Stimulated activated CD4-positive, alpha-beta T cell treated with anti-CD3 and anti-CD28 coated beads, Interleukin-1b, Interleukin-23, amount 100 ng/mL, for 4 hours (primary cell): ENCODE measurements at places on chromosomes 11 and 22.

DNA sequence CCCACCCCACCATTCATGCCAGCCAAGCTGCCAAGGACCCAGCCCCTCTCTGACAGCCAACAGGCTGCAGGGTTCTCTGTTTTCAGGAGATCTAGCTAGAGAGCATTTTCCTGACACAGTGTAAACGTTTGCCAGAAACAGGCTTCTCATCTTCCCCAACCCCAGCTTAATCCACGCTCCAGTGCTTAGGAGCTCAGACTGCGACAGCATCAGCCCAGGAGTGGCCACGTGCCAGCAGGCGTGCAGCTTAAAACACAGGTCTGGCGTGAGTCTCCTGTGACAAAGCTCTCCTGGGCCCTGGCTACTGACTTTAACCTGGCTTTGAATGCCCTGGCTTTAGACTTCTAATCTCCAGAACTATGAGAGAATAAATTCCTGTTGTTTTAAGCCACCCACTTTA, 66.6 kb downstream of the GALNT18 start:
- DNase-seq: no peak

DNA sequence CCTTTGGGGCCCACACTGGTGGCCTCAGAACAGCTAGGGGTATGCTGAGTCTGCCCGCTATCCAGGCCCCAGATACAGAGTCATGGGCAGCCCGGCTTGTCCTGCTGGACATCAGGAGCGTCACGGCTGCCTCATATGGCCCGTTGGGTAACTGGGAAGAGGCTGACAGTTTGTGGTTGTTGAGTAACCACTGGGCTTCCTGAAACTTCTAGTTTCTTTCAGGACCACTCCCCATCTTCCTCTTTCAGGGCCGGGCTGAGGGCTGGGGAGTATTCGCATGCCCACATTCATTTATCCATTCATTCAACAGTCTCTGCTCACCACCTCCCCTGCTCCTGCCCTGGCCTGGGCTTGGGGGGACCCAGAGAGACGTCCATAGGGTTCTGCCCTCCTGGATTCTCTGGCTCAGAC, 13.4 kb upstream of the P2RY2 start:
- no peak for DNase-seq

- no peak for DNase-seq
These were observed 74.1 kb downstream of the PARVB start for GRCh38 chr22:44098021-44098739.

- no peak for DNase-seq
These were observed 24.0 kb upstream of the GNB1L start for GRCh38 chr22:19878461-19879245.

DNA sequence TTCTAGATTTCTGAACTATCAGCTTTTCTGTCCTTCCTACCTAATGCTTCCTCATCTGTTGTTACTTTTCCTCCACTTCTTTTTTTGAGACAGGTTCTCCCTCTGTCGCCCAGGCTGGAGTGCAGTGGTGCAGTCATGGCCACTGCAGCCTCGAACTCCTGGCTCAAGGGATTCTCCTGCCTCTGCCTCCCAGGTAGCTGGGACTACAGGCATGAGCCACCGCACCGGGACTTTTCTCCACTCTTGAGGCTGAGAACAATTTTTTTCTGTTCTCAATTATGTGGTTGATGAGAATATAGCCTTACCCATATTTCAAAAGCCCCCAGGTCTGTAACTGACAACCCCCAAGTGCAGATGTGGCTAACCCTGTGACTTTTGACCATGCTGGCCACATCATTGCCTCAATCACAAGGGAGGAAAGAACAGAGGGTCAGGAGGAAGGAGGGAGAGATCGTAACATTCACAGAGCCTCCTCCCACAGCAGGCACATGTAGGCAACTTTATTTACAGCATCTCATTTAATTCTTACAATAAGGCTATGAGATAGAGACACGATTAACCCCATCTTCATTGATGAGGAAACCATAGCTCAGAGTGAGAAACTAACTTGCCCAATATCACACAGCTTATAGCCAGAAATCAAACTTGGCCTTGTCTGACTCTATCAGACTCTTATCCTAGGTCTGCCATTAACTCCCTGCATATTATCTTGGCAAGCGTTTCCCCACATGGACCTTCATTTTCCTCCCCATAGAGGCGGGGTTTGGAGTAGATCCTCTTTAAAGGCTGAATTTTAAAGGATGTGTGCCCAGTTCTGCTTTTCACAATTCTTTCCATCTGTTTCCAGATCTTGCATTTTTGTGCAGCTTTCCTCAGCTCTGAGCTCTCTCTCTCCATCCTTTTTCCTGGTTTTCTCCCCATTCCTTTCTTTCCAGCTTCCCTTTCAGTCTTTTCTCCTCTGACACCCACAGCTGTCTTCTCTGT, 9.6 kb downstream of the POU2F3 start:
- DNase-seq: no peak

- no peak for DNase-seq
These were observed 177.5 kb upstream of the CTSC start for GRCh38 chr11:88515002-88515401.

GRCh38 chr11:73761403-73761945, 600 bp upstream of the RAB6A start:
- DNase-seq: no peak

GRCh38 chr11:60834742-60835533, 7.0 kb upstream of the CCDC86 start:
- DNase-seq: no peak
